Mammary epithelial cell (primary cell): ENCODE measurements at places on chromosomes 3 and 15. TPM values are rescaled to one million over a fixed set of nuclear protein-coding genes. Genes with fewer than 3 reads are reported as not detected.

FOXL2NB gene
- 0.50 TPM for total RNA-seq

RNU6-1 gene
- not detected in 2 replicates for total RNA-seq

CADPS gene
- total RNA-seq = not detected

SLC33A1 gene
- total RNA-seq = 52.7 TPM

FANCD2 gene
- 6.7 TPM for total RNA-seq

ARGFX gene
- not detected for total RNA-seq

GOLGA8R gene
- total RNA-seq = 2.0 TPM

CD96 gene
- not detected for total RNA-seq

PLSCR2 gene
- total RNA-seq = not detected

RPL4 gene
- total RNA-seq = 3,547 TPM

SEMA3B gene
- 15.5 and 23.9 TPM in 2 replicates for total RNA-seq

HRH1 gene
- 0.28 TPM in 1 of 2 replicates, not detected in the other for total RNA-seq

LRRC3B gene
- total RNA-seq = not detected in 2 replicates

LRRC31 gene
- total RNA-seq = not detected in 2 replicates
